ENCODE measurements at places on chromosomes 6 and 20. TPM values are rescaled to one million over a fixed set of nuclear protein-coding genes. Genes with fewer than 3 reads are reported as not detected.
A peak's percentile ranks its signal among the peaks of the same experiment; 100 is the strongest.

Gene CLPSL2
- not detected for total RNA-seq

Gene RIPOR2
- total RNA-seq: 5.1 TPM

DNA sequence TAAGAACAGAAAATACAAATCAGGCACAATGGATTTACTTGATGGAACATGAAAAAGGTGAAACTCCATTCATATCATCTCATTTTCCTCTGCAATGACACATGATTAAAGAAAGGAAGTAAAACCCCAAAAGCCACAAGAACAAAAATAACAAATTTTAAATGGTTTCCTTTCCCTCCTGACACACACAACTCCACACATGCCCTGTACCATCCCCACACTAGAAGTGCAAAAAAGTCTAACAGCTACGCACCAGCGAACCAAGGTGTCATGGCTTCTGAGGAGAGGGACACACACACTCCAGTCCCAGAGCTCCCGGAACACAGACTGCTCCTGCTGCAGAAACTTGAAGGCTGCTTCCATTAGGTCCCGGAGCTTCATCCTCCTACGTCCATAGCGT is 25.3 kb downstream of the MDN1 start:
- no peak for DNase-seq

DNA sequence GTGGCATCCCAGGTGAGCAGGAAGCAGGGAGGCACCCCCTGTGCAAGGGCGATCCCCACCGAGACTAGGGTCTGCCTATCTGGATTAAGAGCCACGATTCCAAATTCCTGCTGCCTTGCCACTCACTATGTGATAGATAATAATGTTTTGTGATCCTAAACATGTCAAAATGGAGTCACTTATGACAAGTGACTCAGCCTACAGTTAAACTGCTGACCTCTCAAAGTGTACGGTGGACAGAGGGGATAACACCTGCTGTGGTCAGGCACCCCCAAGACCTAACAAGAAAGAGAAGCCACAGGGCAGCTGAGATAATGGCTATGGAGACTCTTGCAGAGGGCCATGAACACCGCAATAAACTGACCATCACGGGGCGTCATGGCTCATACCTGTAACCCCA is 16.0 kb upstream of the SNTA1 start:
- no peak for DNase-seq

GRCh38 chr6:158706369-158706982 is 56.6 kb downstream of the SYTL3 start:
- DNase-seq: no peak

GRCh38 chr6:105137388-105137787 is 42.4 kb downstream of the POPDC3 start:
- DNase-seq: no peak

- no peak for DNase-seq
These were observed 789.7 kb downstream of the FRK start for GRCh38 chr6:115270953-115271352.

GRCh38 chr20:10651227-10651990 is 22.4 kb downstream of the JAG1 start:
- DNase-seq: no peak

- no peak for DNase-seq
These were observed 67.7 kb upstream of the PTPN1 start for GRCh38 chr20:50442512-50442911.

Gene SASH1
- total RNA-seq: 9.7 TPM

- DNase-seq: no peak
These were observed 154.5 kb downstream of the MYLK4 start for GRCh38 chr6:2596222-2596621.

GRCh38 chr6:34226731-34227586 is 9.7 kb upstream of the HMGA1 start:
- no peak for DNase-seq

GRCh38 chr20:33463332-33464101 is 20.0 kb upstream of the SNTA1 start:
- DNase-seq: no peak

DNA sequence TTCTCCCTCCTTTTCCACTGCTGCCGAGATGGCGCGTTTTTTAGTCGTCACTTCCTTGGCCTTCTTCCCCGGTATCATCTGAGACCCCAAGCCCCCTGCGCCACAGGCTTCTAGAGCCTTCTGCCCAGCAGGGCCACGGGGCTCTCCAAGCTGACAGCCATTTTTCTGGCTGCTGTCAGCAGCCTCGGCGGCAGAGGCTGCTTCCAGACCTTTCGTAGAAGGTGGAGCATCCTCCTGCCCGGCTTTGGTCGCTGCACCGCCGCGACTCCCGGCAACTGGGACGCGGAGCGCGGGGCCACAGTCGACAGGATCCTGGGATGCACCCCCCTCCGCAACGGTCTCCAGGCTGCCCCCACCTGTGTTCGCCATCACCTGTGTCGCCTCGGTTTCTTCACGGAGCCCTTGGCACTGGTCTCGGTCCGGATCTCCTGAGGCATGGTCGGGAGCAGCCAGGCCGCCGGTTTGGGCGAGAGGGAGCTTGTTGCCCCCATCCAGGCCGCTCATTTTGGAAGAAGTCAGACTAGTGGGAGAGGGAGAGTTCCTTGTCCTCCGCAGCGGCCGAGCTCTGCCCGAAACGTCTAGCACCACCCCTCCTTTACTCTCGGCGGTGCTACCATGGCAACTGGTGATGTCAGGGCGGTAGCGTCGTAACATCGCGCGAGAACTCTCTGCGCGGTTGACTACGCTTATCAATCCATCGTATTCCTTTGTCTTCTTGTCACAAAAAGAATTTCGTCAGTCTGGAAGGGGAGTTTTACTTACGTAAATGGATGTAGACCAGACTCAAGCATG is at the start of gene TSPYL4:
Gene TSPYL4, minus strand, starts transcription at position 571 of the 792 bp plus-strand sequence. Its CDS starts 67 bp downstream, at position 504.
- DNase-seq: peak; percentile 91

- no peak for DNase-seq
These were observed 205.3 kb downstream of the NFATC2 start for GRCh38 chr20:51337126-51337805.

- no peak for DNase-seq
These were observed 40.5 kb downstream of the SCGN start for GRCh38 chr6:25692472-25692871.

Gene DACT2
- total RNA-seq: 0.42 TPM

GRCh38 chr6:2733324-2733723 is 17.4 kb downstream of the MYLK4 start:
- no peak for DNase-seq

GRCh38 chr6:138183790-138184134 is 22.0 kb downstream of the ARFGEF3 start:
- DNase-seq: no peak

Gene FAM83C
- total RNA-seq: 0.05 TPM

- DNase-seq: no peak
These were observed 3.0 kb downstream of the RRP36 start for GRCh38 chr6:43024436-43024835.

- DNase-seq: no peak
These were observed 31.5 kb downstream of the NINL start for GRCh38 chr20:25553819-25554296.

- DNase-seq: no peak
These were observed 95.0 kb downstream of the AK9 start for GRCh38 chr6:109595998-109596397.

GRCh38 chr6:9606435-9607134 is 808.3 kb downstream of the TFAP2A start:
- DNase-seq: no peak

Gene SMPDL3A
- 27.4 TPM for total RNA-seq

- no peak for DNase-seq
These were observed 2.6 kb downstream of the PHF20 start for GRCh38 chr20:35774391-35774790.

DNA sequence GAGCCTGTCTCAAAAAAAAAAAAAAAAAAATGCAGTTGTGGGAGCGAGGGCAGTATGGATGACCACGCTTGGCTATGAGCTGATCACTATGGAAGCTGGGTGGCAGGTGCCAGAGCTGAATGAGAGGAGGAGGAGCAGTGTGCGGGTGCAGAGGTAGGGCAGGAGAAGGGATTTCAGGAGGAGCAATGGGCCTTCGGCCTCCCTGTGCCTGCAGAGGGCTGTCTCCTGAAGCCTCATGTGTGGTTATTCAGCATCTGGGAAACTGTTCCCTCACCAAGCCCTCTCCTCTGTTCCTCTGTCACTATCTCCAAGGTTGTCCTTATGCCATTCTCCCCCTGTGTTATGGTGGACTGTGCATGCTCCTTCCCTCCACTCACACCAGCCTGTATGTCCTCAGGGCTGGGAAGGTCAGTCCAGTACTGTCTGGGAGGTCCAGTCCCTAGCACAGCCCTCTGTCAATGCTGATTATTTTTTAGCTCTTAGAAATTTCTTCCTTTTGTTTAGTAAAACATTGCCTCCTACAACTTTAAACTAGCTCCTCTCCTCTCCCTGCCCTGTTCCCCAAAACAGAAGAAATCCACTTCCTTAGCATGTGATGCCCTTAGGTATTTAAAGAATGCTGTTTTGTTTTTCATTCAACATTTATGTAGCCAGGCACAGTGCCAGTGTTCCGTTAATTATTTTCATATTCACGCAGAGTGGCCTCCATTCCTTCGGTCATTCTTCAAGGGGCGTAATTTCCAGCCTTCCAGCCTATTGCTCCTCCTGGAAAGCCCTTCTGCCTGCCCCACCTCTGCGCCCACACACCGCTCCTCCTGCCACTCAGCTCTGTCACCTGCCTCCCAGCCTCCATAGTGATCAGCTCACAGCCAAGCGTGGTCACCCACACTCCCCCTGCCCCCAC is 48.9 kb downstream of the CNBD2 start:
- no peak for DNase-seq

Gene ESR1
- total RNA-seq: 0.05 TPM

Gene TAGAP
- 2.0 TPM for total RNA-seq

DNA sequence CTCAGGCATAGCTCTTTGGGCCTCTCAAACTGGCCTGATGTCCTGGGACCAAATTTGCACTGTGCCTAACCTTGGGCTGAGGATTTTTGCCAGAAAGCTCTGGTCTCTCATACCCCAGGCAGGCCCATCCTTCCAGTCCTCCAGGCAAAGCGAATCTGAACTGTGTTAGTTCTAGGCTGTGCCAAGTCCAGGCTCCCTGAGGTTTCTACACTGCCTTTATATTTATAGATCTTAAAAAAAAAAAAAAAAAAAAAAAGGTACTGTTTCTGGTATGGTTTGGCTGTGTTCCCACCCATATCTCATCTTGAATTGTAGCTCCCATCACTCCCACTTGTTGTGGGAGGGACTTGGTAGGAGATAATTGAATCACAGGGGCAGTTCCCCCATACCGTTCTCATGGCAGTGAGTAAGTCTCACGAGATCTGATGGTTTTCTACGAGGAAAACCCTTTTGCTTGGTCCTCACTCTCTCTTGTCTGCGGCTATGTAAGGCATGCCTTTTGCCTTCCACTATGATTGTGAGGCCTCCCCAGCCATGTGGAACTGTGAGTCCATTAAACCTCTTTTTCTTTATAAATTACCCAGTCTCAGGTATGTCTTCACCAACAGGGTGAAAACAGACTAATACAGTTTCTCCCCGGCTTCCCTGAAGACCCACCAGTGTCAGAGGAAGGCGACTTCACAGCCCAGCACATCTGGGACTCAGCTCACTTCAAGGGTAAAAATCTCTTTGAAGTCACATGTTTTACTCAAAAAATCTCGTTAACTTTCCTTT is 39.0 kb upstream of the TBXT start:
- no peak for DNase-seq

GRCh38 chr6:20955131-20955530 is 420.9 kb downstream of the CDKAL1 start:
- DNase-seq: no peak

Gene VWA7
- 2.0 TPM for total RNA-seq

Gene TTLL9
- total RNA-seq: 0.08 TPM

Gene PRPH2
- total RNA-seq: 0.08 TPM

- DNase-seq: no peak
These were observed 39.6 kb upstream of the HDAC2 start for GRCh38 chr6:114010540-114010939.

Gene TCP11
- total RNA-seq: not detected

Gene PKIB
- 2.6 TPM for total RNA-seq

All from liver (tissue), 10 donors.